ENCODE measurements at places on chromosomes 3 and 15.

DNA sequence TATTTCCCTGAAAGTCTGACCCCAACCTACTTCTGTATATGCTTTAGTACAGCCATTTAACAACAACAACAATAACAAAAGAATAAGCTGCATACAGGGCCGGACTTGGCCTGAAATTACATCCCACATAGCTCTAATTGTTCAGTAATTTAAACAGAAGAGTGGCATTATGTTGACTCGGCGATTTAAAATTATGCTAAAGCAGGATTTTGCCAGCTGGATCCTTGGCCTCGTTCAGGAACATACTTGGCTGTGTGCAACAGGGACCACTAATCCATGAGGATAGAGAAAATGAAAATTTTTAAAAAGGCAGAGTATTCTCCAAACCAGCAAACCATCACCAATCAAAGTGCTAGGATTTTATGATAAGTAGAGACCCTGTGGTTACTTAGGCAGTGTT lies 433.1 kb upstream of the RBMS3 start:
- no peak for DNase-seq

DNA sequence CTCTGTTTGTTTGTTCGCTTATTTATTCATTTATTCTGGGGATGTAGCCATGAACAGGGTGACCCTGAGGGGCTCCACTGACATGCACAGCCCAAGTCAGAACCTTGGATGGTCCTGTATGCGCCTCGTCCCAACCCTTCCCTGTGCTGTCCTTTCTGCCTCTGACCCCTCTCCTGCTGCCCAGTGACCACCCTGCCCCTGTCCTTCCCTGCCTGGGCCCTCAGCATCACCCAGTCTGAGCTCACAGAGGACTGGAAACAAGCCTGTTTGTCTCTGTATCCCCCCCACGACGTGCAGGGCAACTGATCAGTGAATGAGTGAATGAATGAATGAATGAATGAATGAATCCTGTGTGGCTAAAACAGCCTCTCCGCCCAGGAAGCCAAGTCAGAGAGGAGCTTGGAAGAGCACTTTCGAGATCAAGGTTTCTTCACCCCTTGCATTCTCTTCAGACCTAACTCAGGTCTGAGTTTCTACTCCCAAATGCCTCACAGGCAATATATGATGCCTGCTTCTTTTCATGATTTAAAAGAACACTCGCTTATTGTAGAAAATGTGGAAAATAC lies 157.7 kb downstream of the SMAD6 start:
- no peak for DNase-seq

DNA sequence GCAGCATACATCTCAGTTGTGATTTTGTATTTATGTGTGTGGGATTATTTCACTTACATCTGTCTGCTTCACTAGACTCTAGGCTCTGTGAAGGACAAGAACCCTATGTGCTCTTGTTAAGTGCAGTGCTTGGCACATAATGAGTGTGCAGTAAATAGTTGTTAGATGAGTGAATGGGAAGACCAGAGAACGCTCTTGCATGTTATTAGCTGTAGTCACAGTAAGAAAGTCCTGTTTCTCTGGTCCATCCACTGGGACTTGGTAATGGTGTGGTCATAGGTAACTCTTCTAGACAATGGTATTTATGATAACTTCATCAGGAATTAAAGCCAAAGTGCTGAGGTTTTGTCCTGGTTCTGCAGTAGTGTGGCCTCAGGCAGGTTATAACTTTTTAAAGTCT lies 1.4 kb upstream of the AQP9 start:
- DNase-seq: no peak

GRCh38 chr3:58490860-58491501 lies 915 bp upstream of the KCTD6 start:
- DNase-seq: no peak

DNA sequence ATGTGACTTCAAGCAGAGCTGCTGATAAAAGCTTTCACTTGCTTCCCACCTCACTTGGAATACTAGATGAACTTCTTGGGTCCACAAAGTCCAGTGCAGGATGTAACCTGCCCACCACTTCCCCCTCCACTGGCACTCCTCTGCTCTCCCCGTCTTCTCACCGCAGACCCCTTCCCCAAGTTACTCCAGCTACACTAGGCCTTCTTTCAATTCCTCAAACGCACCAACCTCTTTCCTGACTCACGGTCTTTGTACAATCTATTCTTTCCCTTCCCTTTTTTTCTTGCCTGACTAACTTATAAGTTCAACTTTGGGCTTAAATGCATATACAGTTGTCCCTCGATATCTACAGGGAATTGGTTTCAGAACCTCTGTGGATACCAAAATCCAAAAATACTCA lies 5.2 kb upstream of the ATP13A3 start:
- DNase-seq: no peak

DNA sequence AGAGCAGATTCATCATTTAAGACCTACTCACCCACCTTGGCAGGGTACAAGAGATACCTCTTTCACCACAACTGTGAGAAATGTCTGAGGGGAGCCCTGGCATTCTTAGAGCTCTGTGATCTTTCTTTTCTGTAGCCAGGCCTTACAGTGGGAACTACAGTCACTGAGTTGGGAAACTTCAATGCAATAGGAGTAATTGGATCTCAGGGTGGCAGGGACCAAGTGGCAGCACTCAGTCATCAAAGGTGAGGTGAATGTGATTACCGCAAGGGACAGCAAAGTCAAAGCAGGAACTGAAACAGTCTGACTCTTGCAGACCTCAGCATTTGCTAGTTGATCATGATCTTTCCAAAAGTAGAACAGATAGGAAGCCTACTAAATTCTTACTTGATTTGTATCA lies 7.2 kb upstream of the MCF2L2 start:
- DNase-seq: no peak

DNA sequence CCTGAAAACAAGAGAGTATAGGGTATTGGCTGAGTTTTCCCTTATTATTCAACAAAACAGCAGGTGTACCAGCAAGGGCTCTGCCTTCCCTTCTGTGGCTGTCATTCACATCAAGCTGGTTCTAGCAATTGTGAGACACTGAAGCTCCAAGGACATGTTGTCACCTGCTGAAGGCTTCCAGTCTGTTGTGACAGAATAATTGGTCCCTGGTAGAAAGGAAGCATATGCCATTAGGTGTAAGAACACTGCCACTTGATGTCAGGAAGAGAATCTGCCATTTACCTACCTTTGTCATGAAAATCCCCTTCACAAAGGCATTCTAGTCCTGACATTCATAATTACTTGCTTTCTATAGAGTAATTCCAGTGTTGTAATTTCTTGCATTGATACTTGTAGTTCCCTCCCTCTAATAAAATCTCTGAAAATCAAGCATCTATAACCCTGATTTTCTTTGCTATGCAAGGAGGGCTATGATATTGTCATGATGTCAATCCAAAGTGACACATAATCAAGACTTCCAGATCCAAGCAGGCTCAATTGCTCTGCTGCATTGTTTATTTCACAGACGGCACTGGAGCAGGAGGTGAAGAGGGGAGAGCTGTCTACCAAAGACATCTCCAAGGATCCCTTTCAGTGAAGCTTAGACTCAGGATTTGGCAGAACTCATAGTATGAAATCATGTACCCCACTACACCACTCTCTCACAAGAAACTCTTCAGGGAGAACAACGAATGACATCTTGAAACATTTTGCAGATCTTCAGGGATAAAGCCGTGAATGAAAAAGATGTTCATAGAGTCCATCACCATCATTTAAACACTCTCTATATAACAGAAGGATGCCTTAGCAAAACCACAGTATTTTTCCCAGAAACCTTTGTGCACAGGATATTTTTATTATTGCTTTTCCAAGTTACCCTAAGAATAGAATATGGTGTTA lies 425.3 kb downstream of the RBMS3 start:
- DNase-seq: no peak

- no peak for DNase-seq
These were observed 118.6 kb upstream of the RNF7 start for GRCh38 chr3:141619450-141619849.

GRCh38 chr15:31274496-31275330 lies 51.9 kb upstream of the KLF13 start:
- no peak for DNase-seq

DNA sequence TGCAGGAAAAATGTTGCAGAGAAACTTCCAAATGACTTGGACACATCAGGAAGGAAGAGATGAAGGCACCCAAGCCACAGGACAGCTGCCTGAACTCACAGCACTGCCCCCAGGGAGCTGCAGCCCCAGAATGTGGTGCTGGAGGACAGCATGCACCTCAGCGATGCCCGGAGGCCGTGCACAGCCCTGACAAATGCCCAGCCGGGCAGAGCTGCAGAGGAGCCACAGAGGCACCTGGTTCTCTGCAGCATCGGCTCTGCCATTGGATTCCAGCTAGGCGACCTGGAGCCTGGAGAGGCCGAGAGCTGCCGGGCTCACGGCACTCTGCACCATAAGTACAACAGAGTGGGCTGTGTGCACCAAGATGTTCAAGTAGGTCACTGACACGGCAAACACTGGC lies 97.5 kb downstream of the OCA2 start:
- no peak for DNase-seq

DNA sequence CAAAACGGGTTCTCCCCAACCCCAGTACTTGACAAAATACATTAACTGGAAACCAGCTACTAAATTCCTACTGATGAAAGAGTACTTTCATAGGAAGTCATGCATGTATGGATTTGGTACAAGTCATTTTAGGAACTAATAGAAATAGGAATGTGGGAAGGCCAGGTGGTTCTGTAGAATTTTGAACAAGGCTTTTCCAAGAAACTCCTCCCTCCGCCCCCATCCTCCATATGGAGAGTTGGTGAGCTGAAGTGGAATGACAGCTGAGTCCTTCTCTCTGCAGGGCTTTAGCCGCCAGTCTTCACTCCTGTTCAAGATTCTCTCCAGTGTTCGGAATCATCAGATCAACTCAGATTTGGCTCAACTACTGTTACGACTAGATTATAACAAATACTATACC lies 33.2 kb downstream of the TUBGCP4 start:
- no peak for DNase-seq

- no peak for DNase-seq
These were observed 145.6 kb upstream of the ABI3BP start for GRCh38 chr3:101138817-101139216.

GRCh38 chr3:38136393-38136776 lies 542 bp downstream of the ACAA1 start:
- no peak for DNase-seq

GRCh38 chr15:60520825-60521368 lies 42.0 kb upstream of the ICE2 start:
- peak; percentile 61 for DNase-seq

DNA sequence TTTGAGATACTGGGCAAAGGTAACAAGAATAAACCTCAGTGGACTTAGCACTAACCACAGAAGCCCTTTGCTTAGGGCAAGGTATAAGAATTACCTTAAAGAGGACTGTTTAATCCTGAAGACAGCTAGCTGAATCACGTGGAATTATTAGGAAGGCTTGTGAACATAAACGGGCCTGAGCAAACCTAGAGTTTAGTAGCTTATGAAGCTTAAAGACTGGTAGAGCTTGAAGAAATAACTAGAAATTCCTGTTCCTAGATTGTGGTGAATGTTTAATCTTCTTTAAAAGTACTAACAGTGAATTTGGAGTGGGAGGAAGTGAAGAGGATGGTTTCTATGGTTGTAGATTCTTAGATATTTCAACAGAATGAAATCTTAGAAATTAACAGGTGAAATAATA lies 428.9 kb upstream of the THRB start:
- no peak for DNase-seq

DNA sequence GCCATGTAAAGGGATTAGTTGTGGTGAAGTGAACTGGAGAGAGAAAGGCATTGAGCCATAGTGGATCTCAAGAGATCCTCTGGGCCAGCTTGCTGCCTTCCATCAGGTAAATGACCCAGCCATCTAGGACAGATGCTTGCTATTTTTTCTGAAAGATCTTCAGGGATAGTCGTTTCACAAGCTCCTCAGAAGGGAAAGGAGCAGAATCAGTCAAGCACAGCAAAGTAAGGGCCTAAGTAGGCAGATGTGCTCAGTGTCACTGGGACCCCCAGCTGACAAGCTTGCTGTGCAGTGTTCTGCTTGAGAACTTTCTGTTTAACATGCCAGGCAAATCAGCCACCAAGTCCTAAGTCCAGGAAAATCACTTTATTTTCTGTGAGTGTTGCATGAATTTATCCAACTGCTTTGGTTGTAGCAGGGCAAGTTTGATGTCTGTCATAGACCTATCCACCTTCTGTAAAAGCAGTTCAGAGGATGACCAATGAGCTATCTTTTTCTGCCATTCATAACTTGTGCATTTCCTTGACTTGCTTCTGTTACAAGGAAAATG lies 319.8 kb downstream of the IL5RA start:
- DNase-seq: no peak

DNA sequence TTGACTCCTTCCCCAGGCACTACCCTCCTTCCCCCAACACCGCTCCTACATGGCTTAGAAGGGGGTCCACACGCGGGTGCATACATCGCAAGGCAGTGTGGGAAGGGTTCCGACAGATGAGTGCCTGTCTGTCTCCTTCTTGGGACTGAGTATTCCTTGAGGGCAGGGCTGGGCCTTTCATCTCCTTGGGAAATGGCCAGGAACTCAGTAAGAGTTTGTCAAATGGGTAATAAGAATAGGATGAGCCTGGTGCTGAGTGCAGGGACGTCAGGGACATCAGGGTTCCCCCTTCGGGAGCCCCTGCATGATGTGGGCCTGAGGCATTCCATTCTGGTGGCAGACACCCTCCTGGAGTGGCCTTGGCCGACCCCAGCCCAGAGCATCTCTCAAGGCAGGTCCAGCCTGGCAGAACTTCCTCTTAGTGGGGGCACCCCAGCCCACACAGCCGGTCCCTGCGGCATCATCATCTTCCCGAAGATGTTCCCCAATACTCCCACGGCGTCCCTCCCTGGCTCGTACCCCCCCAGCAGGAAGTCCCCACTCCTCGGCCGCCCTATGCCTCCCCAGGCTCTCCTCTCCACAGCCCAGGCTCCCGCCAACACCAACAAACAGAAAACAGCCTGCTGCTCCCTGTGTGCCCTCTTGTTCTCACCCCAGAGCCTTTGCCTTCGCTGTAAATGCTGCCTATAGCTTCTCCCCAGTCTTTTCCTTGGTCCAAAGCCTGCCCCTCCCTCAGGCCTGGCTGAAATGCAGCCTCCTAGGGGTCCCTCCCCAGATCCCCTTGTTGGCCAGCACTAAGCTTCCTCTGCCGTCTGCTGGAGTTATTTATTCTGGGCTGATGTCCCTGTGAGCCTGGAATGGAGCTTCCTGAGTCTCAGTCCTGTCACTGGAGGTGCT lies 67.5 kb upstream of the LCTL start:
- DNase-seq: no peak

DNA sequence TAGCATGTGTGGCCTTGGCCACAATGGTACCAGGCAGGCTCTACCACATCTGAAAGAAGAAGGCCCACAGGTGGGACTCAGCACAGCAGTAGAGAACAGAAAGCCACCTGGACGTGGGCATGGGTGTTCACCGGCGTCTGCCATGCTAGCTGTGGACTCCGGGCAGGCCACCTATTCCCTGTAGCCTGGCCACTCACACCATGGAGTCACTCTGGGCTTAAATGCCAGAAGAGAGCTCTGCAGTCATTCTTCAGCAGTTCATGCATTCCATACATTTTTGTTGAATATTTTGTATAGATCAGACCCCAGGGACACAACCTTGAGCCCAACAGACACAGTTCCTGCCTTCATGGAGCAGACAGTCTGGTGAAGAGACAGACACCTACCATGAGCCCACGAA lies 138.6 kb downstream of the SRGAP3 start:
- DNase-seq: no peak

GRCh38 chr15:39376371-39376909 lies 204.4 kb upstream of the THBS1 start:
- DNase-seq: no peak
